PC-9 (cell line): ENCODE measurements at places on chromosomes 4 and X.

- DNase-seq = no peak
- no peaks in the 10 kb centered on the region for H3K27me3 ChIP-seq
These were observed 106.2 kb upstream of the IL1RAPL2 start for GRCh38 chrX:104459796-104460195.

DNA sequence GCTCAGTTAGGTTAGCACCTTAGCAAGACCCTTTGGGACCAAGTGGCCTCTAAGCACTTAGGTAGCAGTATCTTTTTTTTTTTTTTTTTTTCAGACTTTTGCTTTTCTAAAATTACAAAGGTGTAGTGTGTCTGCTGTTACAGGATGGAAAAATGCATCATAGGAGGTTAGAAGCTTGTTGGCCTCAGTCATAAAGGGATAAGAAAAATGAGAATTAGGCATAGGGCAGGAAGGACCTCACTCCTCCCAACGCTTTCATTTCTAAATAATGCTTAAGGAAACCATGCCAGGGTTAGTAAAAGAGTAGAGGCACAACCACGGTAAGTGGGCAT lies 148.4 kb upstream of the PLAC1 start:
- H3K27me3 ChIP-seq = no peaks in the 10 kb centered on the region
- no peak for DNase-seq
- H3K27ac ChIP-seq = peak overlapping the region; percentile 35; the same call in 1 of the 2 replicates

GRCh38 chrX:45348296-45348695 lies 147.6 kb upstream of the DIPK2B start:
- H3K27me3 ChIP-seq = no peaks in the 10 kb centered on the region
- no peaks in the 10 kb centered on the region for H3K4me1 ChIP-seq
- H3K27ac ChIP-seq = no peak overlapping the region
- DNase-seq = no peak
- H3K36me3 ChIP-seq = no peaks in the 10 kb centered on the region
- no peak overlapping the region for H3K4me3 ChIP-seq

- H3K4me3 ChIP-seq = peak overlapping the region; percentile 75
- peak overlapping the region; percentile 29 for H3K27ac ChIP-seq
- no peaks in the 10 kb centered on the region for H3K27me3 ChIP-seq
- DNase-seq = no peak
- H3K4me1 ChIP-seq = peaks cover 38% of the 10 kb centered on the region
These were observed 574 bp upstream of the CFAP97 start for GRCh38 chr4:185204238-185204910.

DNA sequence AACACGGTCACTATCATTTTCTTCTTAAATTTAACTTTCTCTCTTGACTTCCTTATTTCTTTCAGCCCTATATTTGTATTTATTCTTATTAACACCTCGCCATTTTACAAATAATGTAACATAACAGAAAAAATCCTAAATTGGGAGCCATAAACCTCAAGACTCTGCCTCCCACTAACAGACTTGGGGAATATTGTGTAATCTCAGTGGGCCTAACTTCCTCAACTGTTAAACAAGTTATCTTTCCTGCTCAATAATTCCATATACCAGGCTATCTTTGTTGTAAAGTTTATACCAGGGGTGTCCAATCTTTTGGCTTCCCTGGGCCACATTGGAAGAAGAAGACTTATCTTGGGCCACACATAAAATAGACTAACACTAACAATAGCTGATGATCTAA lies 26.2 kb downstream of the PRSS12 start:
- no peaks in the 10 kb centered on the region for H3K36me3 ChIP-seq
- no peak for DNase-seq
- no peaks in the 10 kb centered on the region for H3K4me1 ChIP-seq
- no peak overlapping the region for H3K4me3 ChIP-seq

GRCh38 chr4:147596981-147597380 lies 20.2 kb upstream of the TMEM184C start:
- H3K4me3 ChIP-seq = no peak overlapping the region
- peaks cover 24% of the 10 kb centered on the region for H3K4me1 ChIP-seq
- H3K27me3 ChIP-seq = no peaks in the 10 kb centered on the region
- H3K27ac ChIP-seq = peak overlapping the region; percentile 49; the same call in 1 of the 2 replicates
- H3K36me3 ChIP-seq = no peaks in the 10 kb centered on the region
- DNase-seq = peak; percentile 85

- H3K27me3 ChIP-seq = no peaks in the 10 kb centered on the region
- H3K36me3 ChIP-seq = no peaks in the 10 kb centered on the region
- H3K4me1 ChIP-seq = no peaks in the 10 kb centered on the region
These were observed 153.0 kb upstream of the PPP1R2C start for GRCh38 chrX:42930951-42931350.

- H3K27ac ChIP-seq = no peak within 1 kb of the TSS
- H3K27me3 ChIP-seq = no peaks in the 10 kb centered on the region
- no peak within 1 kb of the TSS for H3K4me3 ChIP-seq
- no peaks in the 10 kb centered on the region for H3K36me3 ChIP-seq
- DNase-seq = no peak
- no peaks in the 10 kb centered on the region for H3K4me1 ChIP-seq
These were observed at the start of gene TLR7 for GRCh38 chrX:12866451-12867377. Gene TLR7 (plus strand): TSS chrX:12867072. CDS start chrX:12867579, 507 bp downstream.

GRCh38 chr4:89226665-89227574 lies 80.7 kb downstream of the GPRIN3 start:
- H3K4me3 ChIP-seq = no peak overlapping the region
- no peaks in the 10 kb centered on the region for H3K27me3 ChIP-seq
- H3K36me3 ChIP-seq = no peaks in the 10 kb centered on the region
- peak; percentile 34 for DNase-seq

DNA sequence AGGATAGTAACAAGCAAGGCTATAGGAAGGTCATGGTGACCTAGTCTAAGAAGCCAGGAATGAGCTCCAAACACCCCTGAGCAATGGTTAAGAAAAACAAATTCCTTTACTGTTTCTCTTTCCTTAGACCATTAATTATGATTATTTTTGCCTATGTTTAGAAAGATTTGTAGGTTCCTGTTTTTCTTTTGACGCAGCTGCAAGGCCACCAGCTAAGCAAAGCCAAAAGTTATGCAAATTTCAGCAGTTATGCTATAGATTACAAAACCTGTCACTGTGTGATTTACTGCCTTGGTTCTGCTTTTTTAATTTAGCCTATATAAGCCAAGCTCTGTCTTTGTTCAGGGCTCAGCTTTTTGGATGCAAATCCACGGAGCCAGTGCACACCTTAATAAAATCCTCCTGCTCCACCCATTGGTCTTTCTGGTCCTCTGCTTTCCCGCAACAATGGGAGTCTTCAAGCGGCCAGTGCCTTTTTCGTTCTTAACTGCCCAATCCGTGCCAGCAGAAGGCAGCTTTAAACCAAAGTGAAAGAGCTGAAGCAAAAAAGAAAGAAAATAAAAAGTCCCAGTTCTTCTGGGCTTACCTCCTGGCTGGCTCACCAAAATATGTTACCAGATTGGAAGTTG lies 1.4 kb upstream of the CEP135 start:
- no peak for DNase-seq
- H3K4me1 ChIP-seq = peaks cover 21% of the 10 kb centered on the region
- H3K4me3 ChIP-seq = peak overlapping the region; percentile 77; the same call in 1 of the 2 replicates
- no peaks in the 10 kb centered on the region for H3K36me3 ChIP-seq

- peaks cover 18% of the 10 kb centered on the region for H3K27me3 ChIP-seq
- H3K36me3 ChIP-seq = no peaks in the 10 kb centered on the region
- DNase-seq = no peak
- no peak overlapping the region for H3K27ac ChIP-seq
- H3K4me3 ChIP-seq = no peak overlapping the region
- no peaks in the 10 kb centered on the region for H3K4me1 ChIP-seq
These were observed 86.0 kb downstream of the PCYT1B start for GRCh38 chrX:24561121-24561520.

- H3K4me1 ChIP-seq = no peaks in the 10 kb centered on the region
- H3K4me3 ChIP-seq = no peak overlapping the region
- H3K27me3 ChIP-seq = no peaks in the 10 kb centered on the region
- H3K36me3 ChIP-seq = no peaks in the 10 kb centered on the region
These were observed 57.3 kb upstream of the RASGEF1B start for GRCh38 chr4:81528979-81529378.
